ENCODE measurements at places on chromosomes 2 and 18.

GRCh38 chr18:51020536-51020935, 9.5 kb upstream of the SMAD4 start:
- no peak for DNase-seq

DNA sequence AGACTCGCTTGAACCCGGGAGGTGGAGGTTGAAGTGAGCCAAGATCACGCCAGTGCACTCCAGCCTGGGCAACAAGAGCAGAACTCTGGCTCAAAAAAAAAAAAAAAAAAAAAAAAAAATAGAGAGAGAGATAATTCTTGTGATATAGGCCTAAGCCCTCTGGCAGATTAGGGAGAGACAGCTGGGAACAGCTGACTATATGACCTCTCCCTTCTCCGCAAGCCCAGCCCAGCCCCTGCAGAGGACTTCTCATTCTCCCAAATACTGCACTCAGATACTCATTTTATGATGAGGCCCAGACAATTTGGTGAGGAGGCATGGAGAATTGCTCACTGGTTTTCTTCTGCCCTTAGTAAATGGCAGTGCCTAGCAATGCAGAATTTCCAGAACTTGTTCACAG, 262.0 kb downstream of the HAUS1 start:
- no peak for DNase-seq

- no peak for DNase-seq
Observed at GRCh38 chr2:97994476-97994875, 1.3 kb downstream of the TMEM131 start.

DNA sequence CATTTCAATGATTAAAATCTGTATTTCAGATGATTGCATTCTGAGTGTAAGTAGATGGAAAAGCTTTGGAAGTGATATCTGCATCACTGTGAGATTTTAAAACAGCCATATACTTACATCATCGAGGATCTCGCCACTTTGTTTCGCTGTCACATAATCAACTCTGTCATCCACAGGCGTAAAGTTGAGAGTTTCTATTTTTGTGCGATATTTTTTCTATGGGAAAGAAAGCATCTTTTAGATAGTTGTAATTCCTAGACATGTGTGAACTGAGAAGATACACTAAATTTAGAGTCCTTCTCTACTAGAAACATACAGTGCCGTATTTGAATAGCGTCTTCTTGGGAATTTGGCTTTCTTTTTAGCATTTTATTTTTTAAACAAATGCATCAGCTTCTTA, 158.8 kb downstream of the RIF1 start:
- DNase-seq = no peak

DNA sequence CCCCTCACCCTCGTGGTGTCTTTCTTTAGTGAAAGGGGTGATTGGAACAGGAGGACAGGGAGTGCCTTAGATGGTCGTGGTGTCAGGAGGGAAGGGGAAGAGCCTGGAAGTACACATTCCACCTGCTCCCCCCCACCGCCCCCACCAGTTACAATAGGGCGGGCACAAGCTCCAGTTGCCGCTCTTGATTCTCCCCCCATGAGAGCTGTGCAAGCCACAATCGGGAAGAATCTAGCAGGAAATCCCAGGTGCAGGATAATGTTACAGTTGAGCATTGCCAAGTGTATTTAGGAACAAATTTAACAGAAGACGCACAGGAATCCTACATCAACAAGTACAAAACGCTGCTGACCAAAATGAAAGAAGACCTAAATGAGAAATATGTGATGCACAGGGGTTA, 73.6 kb downstream of the ASAP2 start:
- DNase-seq = no peak

DNA sequence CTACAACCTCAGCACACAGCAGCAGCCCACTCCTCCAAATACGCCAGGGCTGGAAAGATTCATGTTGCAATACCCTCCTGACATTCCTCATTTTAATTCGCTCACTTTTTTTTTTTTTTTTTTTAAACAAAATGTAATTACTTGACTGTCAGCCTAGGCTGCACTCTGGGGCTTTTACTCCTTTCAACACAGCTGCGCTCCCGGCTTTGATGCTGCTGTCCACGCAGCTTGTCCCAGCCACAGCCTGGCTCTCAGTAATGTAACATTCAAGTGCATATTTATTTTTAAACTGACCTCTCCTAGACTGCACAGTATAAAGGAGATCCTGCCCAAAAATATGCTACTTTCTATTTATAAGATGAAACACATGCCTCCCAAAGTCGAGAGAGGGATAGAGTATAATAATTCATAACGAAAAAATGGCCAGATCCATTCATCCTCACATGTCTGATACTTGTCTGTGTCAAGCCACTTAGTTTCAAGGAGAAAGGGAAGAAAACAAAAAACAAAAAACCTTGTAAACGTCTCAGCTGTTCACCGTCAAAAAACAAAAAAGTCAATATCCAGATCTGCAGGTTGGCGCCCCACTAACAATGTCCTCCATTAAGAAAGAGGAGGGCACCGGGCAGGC, 949 bp downstream of the CDC42EP3 start:
- no peak for DNase-seq

- DNase-seq = no peak
Observed at GRCh38 chr18:48841381-48842258, 109.1 kb downstream of the SMAD7 start.

GRCh38 chr2:53516650-53517049, 251.0 kb upstream of the CHAC2 start:
- DNase-seq = no peak

DNA sequence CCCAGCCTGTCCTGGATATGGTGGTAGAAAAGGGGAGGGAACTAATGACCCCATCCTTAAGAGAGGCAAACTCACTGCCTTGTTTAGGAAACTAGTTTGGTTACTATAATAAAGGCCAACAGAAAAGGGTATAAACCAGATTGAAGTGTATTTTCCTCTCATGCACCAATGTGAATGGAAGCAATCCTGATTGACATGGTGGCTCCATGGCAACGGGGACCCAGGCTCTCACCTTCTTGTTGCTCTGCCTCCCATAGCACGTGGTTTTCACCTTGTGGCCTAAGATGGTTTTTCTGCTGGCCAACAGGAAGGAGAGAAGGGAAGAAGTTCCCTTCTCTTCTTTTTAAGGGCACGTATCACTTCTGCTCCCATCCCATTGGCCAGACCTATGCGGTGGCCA, 67.3 kb upstream of the NRP2 start:
- DNase-seq = no peak

GRCh38 chr2:186632417-186632816, 42.6 kb downstream of the ITGAV start:
- no peak for DNase-seq

DNA sequence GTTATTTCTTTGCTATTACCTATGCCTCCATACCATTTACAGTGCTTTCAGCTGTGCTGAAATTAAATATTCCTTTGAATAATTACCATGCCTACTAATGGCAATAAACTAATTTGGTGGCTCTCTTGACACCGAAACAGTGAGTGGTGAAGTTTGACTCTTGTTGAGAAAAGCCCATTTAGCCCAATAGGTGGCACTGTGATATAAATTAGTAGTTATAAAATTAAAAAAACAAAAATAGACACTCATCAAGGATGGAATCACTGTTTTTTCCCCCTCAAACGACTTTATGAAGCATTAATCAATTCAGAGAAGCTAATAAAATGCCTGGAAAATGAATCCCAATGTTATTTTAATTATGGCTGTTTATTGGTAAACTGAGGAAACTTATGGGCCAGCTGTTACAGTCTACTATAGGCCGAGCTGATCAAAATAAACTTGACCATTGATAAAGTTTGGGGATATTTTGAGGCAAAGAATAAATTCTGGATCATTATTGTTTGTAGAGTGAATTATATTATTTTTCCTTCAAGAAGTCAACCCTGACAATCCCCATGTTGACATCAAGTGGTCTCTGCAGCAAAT, 339.6 kb downstream of the TRIB2 start:
- DNase-seq = no peak

DNA sequence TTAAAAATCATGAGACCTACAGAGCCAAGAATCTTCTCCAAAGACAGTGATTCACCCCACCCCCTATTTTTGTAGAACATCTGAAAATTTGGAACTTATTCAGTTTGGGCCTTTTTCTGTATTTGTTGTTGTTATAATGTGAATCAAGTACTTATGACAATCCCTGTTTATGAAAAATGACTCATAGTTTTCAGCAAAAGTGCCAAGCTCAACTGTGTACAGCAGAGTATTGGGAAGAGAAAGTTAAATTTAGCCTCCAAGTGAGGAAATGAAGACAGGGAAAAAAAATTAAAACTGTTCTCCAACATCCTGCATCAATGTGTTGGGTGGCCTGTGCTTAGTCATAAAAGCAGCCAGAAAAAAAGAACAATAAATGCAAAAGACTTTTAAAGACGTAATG, 46.2 kb downstream of the LRATD1 start:
- DNase-seq = no peak

DNA sequence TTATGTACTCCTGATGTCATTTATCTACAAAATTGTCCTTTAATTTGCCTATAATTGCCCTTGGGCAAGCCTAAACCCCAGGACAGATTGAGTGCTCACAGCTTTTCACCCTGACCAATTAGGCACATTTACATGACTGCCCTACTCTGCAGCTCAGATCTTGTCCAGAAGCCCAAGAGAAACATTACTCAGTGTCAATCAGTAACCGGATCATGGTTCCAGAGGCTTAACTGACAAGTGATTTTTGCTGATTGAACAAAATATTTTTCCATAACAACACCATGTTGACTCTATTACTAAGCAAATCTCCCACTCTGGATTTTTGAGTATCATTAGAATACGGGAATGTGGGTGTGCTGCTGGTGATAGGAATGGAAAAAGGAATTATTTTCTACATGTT, 465.4 kb upstream of the TNP1 start:
- no peak for DNase-seq
